GM04504 (cell line): ENCODE measurements at places on chromosomes 1 and 21.

DNA sequence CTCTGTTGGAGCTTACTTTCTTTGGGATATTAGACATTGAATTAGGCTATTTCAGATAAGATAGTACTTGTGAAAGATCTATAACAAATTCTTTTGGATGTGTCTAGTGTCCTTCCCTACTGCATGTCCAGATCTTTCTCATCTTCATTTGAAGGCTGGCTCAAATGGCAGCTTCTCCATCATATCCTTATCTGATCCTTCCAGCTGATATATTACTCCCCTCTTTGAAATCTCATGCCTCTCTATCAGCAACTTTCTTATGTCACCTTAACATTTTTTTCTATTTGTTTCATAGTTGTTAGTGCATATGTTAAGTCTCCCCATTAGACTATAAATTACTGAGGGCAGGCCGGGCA lies 17.5 kb downstream of the CAP1 start:
- DNase-seq, result no peak

GRCh38 chr1:151553659-151554058 lies 13.6 kb downstream of the TUFT1 start:
- no peak for DNase-seq

DNA sequence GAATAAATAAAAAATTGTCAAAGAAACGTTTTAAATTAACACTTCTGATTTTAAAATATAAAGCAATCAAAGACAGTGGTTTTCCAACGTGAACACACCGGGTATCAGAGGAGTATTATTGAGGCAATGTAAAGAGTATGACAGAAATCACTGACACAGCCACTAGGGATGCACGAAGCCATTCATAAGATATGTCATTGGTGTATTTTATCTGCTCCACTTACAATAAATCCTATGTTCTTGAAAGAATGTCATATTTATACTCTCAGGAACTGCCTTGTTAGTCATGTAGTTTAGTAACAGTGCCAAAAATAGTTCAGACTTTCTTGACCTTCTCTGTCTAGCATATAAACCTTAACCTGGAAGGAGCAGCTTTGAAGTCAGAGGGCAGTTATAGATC lies 835.0 kb upstream of the NCAM2 start:
- no peak for DNase-seq

GRCh38 chr1:200392625-200393185 lies 17.1 kb downstream of the ZNF281 start:
- no peak for DNase-seq

DNA sequence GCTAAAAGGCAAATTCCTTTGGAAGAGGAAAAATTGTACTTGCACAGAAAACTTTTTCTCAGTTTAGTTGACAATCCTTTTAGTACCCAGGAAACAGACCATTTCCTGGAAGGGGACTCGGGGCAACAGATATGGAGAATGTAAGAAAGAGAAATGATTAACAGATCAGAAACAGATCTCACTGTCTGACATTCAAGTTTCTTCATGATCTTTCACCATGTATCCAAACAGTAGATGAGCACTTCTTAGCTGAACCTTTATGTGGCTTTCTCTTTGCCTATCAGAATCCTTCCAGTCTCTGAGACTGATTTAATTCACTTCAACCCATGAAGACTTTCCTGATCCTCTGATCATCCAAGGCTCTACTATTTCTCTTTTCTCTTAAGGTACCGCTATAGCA lies 2.7 kb downstream of the TTLL7 start:
- DNase-seq, result no peak

- DNase-seq, result no peak
These were observed 64.2 kb downstream of the IRF2BP2 start for GRCh38 chr1:234545517-234546386.

DNA sequence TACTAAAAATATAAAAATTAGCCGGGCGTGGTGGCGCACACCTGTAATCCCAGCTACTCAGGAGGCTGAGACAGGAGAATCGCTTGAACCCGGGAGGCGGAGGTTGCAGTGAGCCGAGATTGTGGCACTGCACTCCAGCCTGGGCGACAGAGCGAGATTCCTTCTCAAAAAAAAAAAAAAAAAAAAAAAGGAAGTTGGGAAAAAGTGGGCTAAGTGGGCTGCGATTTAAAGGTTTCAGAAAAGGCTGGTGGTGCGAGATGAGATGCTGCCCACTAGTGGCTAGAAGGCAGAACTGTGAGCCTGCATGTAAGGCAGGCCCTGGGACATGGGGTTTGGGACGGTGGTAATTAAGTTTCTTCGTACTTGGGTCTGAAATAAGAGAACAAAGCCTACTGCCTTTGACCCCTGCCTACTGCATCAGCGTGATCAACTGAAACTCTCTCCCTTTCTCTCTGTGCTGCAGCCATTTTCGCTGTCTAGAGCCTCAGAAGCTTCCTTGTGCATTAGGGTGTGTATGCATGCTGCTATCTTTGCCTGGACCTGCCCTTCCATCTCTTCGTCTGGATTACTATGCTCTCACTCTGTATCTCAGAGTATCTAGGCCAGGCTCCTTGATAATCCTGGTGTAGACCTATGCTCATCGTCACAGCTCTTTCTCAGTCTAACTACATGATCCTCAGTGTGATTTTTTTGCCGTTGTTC lies 12.4 kb downstream of the FMOD start:
- no peak for DNase-seq

DNA sequence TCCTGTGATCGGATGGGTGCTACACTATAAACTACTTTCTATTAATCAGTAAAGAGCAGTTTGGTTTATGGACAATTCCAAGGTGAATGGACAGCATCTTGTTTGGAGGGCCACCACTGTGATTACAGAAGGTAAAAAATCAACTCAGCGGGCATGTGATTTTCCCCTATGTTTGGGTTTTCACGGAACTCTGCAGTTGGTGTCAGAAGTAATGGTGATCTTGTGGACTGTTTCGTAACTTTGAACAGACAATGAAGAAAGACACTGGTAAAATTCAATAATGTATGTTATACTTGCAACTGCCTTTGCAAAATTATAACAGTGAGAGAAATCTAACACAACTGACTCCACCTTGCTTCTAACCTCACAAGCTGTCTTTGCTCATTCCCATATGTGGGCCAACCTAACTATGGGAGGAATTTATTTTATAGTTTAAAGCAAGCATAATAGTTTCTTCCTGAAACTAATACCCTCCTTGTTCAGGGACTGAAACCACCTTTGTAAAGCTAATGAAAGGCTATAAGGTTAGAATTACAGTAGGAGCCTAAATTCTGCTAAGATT lies 53.2 kb downstream of the TRIM33 start:
- DNase-seq, result no peak

DNA sequence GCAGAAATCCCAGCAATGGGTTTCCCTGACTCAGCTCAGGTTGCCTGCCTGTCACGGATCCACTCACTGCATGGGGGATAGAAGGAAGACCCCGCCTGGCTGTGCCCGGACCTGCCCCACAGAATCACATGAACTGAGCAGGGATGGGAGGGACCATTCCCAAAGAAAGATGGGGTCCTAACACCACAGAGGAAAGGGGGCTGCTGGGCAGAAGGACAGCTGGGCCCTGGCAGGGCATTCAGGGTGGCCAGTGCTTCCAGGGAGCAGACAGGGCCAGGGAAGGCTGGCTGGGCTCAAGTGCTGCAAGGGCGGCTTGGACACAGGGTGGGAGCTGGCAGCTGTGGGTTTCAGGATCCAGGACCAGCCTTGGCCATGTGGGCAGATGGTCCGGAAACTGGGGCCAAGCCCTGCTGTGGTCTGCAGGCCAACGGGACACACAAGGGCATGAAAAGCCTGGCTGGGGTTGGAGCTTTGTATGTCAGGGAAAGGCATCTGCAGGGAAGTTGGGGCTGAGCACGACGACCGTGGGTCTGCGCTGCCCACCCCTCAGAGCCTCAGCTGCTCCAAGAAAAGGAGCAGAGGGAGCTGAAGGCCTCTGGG lies 723.9 kb downstream of the PTPRU start:
- DNase-seq, result no peak

DNA sequence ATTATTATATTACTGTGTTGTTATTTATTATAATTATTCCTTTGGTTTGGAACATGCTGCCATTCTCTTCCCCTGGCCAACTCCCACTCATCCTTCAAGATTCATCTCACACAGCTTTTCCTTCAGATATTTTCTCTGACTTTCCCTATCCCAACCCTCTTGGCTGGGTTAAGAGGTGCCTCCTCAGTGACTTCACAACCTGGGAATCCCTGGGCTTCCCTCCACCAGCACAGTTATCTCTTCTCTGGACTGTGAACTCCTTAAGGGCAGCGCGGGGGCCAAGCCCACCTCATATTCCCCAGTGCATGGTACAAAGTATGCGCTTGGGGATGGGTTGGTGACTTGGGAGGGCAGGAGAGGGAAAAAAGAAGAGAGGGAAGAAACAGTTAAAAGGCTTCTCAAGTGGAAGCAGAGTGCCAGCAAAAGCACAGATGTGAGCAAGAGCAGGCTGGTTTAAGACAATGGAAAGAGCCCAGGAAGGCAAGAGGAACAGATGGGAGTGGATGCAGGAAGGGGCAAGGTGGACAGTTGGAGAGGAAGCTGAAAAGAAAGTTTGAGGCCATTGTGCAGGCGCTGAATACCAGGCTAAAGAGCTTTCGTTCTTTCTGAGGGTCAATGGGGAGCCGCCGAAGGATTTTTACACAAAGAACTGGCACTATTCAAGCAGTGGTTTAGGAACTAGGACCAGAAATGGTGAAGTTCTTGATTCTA lies 132.3 kb downstream of the BEND5 start:
- no peak for DNase-seq

- DNase-seq, result no peak
These were observed 38.6 kb downstream of the TARBP1 start for GRCh38 chr1:234440348-234440747.

GRCh38 chr1:235108185-235108593 lies 20.4 kb downstream of the TOMM20 start:
- no peak for DNase-seq

GRCh38 chr1:44251989-44252671 lies 38.9 kb downstream of the DMAP1 start:
- no peak for DNase-seq

- DNase-seq, result no peak
These were observed 22.7 kb downstream of the FMO3 start for GRCh38 chr1:171113382-171113781.

DNA sequence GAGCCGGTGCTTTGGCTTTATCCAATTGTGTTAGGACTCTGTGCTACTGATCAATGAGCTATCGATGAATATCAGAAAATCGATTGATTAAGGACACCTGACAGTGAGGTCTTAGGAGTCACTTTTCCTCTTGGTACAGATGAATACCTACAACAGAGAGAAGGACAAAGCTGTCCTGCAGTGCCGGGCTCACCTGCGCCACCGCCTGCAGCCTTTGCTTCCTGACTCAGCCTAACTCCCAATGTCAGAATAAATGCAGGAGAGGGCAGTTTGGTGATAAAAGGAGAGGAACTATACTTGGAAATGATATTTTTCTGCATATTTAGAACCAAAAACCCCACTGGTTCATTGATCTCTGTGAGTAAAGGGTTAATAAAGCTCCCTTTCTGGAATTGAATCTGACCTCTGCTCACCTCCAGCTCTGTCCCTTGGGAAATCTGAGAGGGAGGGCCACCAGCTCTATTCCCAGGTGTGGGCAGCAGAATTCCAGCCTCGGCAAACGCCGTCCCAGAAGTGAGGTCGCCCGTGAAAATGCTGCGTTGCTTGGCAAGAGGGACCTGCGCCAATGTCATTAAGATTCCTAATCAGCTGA lies 39.3 kb downstream of the POFUT2 start:
- DNase-seq, result no peak

GRCh38 chr1:44594871-44595735 lies 79.2 kb downstream of the TMEM53 start:
- peak; percentile 19 for DNase-seq

GRCh38 chr1:221783936-221784335 lies 42.0 kb upstream of the DUSP10 start:
- DNase-seq, result no peak

DNA sequence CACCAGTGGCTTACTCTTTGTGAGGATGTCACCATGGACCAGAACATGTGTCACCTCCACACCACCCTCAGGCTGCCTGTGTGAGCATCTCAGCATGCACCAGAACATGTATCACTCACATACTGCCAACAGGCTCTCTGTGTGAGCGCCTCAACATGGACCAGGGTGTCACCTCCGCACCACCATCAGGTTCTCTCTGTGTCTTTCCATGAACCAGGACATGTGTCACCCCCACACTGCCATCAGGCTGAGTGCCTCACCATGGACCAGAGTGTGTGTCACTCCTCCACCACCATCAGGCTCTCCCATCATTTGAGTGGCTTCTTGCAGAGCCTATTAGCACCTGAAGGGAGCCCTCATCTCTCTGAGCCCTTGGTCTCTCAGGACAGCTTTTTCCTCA lies 125.2 kb downstream of the ZNF648 start:
- no peak for DNase-seq

GRCh38 chr1:230191079-230191804 lies 124.2 kb downstream of the GALNT2 start:
- no peak for DNase-seq
